AG04449 (cell line): ENCODE measurements at places on chromosomes 1 and 21.
A peak's percentile ranks its signal among the peaks of the same experiment; 100 is the strongest.

DNA sequence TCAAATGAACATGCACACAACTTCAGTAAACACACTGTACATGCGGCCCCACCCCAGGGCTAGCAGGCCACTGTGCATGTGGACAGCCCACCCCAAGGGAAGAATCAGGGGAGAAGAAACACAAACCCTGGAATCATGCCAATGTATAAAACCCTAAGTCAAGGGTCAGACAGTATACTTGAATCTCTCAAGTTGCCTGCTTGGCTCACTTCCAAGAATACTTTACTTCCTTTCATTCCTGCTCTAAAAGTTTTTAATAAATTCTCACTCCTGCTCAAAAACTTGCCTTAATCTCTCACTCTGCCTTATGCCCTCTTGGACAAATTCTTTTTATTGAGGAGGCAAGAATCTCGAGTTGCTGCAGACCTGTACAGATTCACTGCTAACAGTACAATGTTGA is 231.2 kb upstream of the CACYBP start:
- DNase-seq = no peak

DNA sequence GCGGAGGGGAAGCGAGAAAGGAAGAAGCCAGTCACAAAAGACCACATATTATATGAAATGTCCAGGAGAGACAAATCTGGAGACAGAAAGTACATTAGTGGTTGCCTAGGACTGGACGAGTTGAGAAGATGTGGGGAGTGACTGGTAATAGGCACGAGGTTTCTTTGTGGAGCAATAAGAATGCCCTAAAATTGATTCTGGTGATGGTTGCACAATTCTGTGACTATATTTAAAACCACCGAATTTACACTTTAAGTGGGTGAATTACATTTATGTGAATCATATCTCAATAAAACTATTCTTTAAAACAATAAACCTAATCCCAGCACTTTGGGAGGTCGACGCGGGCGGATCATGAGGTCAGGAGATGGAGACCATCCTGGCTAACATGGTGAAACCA is 63.1 kb downstream of the ZNF281 start:
- DNase-seq = peak; percentile 69

- no peak for DNase-seq
Observed at GRCh38 chr1:43566382-43567044, 35.8 kb downstream of the PTPRF start.

- no peak for DNase-seq
Observed at GRCh38 chr1:2785631-2786328, 15.7 kb downstream of the TTC34 start.

GRCh38 chr1:223864084-223864483 is 18.3 kb upstream of the TP53BP2 start:
- no peak for DNase-seq

- no peak for DNase-seq
Observed at GRCh38 chr1:187042538-187042937, 213.8 kb downstream of the PLA2G4A start.

- DNase-seq = no peak
Observed at GRCh38 chr1:75328691-75329090, 194.5 kb downstream of the LHX8 start.

GRCh38 chr21:42293649-42294272 is 21.4 kb downstream of the TFF3 start:
- DNase-seq = no peak

GRCh38 chr1:41578712-41579335 is 94.3 kb upstream of the EDN2 start:
- no peak for DNase-seq

GRCh38 chr1:235935235-235936225 is 68.8 kb upstream of the LYST start:
- DNase-seq = no peak

DNA sequence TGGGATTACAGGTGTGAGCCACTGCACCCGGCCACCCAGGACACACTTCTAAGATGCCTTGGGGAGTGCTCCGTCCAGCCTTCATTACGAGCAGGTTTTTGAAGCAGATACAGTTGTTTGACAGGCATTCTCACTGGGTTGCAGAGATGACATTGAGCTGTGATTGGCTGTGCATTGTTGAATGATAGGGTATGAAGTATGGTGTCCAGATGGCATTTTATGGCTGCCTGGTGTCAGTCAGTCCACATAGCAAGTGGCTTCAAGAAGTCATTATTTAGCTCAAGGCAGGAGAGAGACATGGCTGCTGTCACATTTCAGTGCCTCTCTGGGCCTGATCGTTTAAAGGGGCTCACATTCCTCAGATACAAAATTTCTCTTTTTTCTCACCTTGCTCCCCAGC is 14.8 kb upstream of the PADI2 start:
- no peak for DNase-seq

DNA sequence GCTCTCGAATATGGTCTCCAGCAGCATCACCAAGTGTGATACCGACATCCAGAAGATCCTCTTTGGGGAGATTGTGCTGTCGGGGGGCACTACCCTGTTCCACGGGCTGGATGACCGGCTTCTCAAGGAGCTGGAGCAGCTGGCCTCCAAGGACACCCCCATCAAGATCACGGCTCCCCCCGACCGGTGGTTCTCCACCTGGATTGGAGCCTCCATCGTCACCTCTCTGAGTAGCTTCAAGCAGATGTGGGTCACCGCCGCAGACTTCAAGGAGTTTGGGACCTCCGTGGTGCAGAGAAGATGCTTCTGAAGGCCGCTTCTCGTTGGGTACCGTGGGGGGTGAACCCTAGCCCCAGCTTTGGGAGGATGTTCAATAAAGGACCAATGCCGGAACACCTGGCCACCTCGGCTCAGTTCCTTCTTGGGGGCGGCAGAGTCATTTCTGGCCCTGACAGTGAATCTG is 1.3 kb downstream of the ACTRT2 start:
- no peak for DNase-seq

- no peak for DNase-seq
Observed at GRCh38 chr1:85374160-85374559, 90.8 kb downstream of the DDAH1 start.
